Activated T-cell treated with anti-CD3 and anti-CD28 coated beads, Interleukin-2, amount 50 U/mL, for 48 hours (primary cell): ENCODE measurements at places on chromosomes 6 and 20.

DNA sequence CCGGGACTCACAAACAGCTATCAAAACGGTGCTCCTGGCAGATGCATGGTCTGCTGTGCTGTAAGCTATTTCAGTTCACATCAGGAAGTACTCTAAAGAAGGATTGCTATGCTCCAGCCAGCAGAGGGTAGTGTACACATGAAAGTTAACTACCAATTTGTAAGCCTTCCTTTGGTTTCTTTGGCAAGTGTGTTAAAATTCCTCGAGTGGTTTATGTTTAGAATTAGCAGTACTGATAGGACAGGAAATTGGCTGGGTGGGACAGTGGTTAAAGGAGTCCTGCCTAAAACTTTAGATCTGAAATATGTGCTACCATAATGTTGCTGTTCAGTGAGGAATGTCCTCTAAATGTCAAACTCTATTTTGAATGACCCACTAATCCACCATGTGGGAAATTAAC, 47.4 kb downstream of the TRMT11 start:
- no peak for DNase-seq

- no peak for DNase-seq
Observed at GRCh38 chr20:39632757-39633156, 670.6 kb downstream of the DHX35 start.

DNA sequence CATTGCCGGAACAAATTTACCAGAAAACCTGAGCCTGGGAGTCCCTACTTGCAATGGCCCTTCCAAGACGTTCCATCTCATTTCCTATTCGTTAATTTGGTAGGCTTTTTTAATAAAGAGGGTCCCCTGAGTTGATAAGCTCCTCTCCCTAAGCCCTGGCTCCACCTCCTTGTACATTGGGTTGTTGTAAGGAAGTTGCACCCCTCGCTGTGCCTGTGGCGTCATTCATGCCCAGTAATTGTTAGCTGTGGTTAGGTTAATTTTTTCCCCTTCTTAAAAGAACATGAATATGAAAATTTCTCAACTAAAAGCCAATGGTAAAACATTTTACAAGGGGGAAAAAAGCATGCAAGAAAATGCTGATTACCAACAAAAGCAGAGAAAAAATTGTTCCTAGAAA, 91.9 kb downstream of the SLC24A3 start:
- no peak for DNase-seq

DNA sequence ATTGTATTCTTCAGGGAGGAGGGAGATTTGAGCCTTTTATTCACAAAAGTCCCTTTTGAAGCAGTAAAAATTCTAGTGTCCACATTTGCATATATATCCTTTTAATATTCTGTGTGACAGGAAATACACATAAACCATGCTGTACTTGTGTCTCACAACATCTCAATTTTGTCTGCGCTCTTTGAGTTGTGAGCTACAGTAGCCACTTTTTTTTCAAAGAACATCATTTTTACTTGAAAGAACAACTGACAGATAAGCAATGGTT, 21.3 kb downstream of the LMBRD1 start:
- DNase-seq: no peak

DNA sequence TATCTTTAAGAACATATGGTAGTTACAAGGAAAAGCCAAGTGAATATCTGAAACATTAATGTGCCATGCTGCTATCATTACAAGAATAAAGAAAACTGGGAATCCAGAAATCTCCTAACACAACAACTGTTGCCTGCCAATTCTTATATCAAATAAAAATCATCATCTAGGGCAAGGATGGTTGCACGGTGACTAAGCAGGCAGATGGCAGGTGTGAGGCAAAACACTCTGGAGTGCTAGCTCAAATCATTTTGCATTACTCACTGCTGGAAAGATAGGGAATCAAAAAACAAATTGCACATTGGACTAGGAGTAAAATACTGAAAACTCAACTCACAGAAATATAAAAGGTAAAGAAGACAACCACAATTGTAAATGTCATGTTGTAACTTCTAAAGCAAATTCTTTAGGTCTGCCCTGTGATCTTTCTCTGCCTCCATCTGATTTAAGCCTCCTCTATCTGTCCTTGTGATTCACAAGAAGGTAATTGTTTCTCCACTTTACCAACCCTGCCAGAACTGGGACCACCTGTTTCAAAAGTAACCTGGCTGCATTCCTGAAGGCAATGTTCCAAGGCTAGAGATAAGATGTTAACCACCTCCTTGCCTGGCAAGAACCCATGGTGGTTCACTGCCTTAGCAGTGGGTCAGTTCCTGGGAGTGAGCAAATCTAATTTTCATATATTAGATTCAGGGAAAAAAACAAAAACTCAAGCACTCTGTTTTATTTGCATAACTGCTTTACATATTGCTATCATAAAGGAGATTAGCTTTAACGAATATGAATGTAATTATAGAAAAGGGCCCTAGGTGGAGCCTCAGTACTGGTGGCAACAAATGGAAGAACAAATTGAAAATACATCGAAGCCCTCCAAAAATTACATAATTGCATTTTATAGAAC, 33.1 kb upstream of the LCA5 start:
- DNase-seq: no peak

DNA sequence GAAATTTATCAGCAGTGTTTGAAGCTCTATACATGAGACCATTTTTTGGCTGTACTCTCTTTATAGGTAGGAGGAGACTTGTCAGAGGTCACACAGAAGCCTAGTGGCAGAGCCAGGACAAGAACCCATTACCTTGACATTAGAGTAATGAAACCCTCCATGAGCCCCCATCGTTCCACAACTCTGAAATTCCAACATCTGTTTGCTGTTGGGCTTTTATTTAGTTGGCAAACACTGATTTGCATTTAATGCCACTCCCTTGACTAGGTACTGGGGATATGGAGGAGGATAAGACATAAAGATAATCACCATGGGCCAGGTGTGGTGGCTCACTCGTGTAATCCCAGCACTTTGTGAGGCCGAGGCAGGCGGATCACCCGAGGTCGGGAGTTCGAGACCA, 1.6 kb downstream of the GSS start:
- DNase-seq: no peak

DNA sequence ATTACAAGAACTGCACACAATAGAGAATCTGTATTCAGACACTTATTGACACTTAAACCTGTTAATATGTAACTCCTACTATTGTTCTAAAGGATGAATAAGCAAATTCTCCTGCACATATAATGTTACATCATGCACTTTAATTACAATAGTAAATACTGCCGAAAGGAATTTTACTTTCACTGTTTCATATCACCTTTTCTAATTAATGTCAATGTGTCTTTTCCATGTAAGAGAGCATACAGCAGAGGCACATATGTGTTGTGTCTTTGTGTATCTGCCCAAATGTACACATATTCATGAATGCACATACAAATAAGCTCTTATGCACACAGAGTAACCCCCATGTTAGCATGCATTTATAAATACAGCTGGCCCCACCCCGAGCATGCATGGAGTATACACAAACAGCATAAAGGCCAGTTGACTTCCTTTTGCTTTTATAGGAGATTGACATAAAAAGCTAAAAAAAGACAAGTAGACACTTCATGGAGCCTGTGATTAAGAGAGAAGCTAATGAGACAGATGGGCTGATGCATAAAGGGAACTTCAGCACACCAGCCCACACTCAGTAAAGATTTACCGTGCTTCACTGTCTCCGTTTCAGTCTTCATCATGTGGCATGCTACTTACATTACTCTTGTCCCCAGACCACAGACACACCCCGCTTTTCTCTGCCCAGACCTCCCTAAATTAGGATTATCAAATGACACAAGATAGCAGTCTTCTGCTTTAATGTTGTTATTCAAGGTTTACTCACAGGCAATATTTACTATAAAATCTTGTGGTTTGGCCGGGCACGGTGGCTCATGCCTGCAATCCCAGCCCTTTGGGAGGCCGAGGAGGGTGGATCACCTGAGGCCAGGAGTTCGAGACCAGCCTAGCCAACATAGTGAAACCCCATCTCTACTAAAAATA, 184.6 kb downstream of the ATXN1 start:
- DNase-seq: no peak

- DNase-seq: no peak
Observed at GRCh38 chr6:5506597-5506996, 245.3 kb downstream of the FARS2 start.

DNA sequence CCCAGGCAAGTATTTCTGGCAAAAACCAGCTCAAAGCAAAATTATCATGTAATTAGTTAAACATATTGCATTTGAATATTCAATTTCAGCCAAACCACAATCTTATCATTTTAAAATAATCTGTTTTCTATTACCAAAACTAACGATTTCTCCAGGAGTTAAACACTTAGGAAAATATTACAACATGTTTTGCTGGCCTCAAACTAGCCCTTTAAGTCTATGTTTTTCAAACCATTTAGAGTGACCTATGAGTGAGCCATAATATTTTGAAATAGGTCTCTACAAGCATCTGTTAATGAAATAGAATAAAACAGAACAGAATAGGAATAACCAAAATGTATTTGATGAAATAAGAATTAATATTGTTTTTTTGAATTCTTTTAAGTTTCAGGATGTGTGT, 370.9 kb downstream of the COL12A1 start:
- no peak for DNase-seq

DNA sequence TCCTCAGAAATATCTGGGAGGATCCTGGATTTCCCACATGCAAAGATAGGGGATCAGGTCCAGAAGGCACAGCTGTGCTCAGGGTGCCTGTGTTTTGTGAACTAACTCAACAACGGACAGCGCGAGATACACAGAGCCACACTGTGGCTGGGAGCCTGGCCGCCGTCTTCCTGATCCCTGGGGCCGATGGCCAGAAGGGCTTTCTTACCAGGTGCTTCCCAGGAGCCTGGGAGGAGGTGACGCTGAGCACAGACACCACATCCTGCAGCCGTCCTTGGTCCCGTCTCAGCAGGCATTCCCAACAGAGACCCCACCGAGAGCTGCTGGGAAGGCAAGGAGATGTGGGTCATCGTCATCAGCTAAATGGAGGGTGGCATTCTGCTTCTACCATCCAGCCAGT, 144.6 kb upstream of the AFDN start:
- DNase-seq: no peak

GRCh38 chr6:29762781-29763214, 39.6 kb downstream of the HLA-F start:
- DNase-seq: no peak

GRCh38 chr6:37467718-37468117, 32.0 kb downstream of the CCDC167 start:
- no peak for DNase-seq

- no peak for DNase-seq
Observed at GRCh38 chr6:163634211-163635171, 220.0 kb downstream of the QKI start.

DNA sequence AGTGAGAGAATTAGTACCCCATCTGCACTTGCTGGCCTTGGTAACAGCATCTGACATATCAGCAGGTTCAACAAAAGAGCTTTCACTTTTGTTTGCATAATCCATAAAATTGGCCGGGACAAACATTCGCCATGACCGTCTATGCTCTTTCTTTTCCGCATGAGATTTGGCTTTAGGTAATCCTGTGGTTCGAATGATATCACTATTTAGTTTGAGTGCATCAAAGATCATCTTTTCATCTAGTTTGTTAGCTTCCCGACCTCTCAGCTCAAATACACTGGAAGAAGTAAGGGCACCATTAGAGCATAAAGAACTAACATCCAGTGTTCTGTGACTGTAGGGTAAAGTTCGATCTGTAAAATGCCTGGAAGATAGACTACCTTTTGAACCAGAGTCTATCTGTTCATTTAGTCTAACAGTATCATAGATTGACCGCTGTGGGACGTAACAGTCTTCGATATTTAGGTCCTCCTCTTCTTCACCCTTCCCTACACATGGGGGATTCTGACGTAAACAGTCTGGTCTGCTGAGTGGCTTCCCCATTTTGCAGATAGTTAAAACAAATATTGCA, 101.6 kb downstream of the DST start:
- DNase-seq: no peak

- no peak for DNase-seq
Observed at GRCh38 chr6:71236926-71237434, 51.6 kb upstream of the OGFRL1 start.

GRCh38 chr6:7921632-7922092, 11.1 kb upstream of the TXNDC5 start:
- no peak for DNase-seq

DNA sequence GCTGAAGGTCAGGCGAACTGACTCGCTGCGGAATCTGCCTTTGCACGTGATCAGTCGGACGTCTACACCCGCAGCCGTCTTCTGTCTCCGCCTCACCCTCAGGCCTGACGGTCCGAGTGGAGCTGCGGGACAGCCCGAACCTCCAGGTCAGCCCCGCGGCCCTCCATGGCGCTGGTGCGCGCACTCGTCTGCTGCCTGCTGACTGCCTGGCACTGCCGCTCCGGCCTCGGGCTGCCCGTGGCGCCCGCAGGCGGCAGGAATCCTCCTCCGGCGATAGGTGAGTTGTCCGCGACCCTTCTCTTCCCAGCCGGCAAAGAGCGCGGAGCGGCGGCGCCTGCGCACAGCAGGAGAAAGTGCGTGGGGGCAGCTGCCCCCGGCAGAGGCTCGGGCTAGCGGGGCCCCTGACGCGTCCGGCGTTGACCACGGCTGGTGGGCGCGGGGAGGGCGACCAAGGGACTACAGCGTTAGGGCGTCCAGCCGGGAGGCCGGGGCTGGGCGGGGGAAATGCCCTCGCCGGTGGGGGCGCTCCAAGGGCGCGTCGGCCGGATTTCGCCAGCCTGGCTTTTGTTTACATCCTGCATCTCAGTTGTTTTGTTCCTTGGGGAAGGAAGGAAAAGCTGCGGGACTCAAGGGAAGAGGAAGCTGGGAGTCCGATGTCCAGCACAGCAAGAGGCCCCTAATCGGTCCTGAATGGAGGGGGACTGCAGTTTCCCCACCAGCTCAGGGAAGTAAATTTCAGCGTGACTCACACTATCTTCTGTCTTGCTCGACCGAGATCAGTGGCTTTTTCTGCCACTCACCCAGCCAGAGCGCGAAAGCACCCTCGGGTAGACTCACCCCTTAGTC, at the start of gene SMPDL3A:
Gene SMPDL3A (plus strand): TSS at position 77 of the 846 bp plus-strand sequence. CDS start 89 bp downstream, at position 166.
- DNase-seq: peak; percentile 57

DNA sequence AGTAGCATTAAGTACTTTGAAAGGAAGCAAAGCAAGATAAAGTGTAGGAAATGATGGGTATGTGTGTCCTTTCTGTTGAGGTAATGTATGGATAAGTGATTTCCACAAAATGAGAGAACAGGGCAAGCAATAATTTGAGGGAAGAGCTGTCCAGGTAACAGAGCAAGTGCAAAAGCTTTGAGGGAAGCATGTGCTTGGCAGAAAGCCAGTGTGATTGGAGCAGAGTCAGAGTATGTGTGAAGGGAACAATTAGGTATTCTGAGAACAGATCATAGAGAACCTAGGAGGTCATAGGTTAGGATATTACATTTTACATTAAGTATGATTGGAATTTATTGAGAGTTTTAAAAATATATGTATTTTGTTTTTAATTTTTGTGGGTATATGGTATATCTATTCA, 30.2 kb upstream of the MAN1A1 start:
- no peak for DNase-seq

GRCh38 chr6:5590187-5590586, 328.9 kb downstream of the FARS2 start:
- no peak for DNase-seq

GRCh38 chr6:70107852-70108629, 194.8 kb downstream of the COL9A1 start:
- DNase-seq: no peak

- DNase-seq: no peak
Observed at GRCh38 chr6:159125951-159126352, 43.2 kb upstream of the FNDC1 start.
